Non-pigmented ciliary epithelial cell (primary cell): ENCODE measurements at places on chromosomes 5 and 9.

GRCh38 chr9:107660976-107661375 is 171.4 kb upstream of the KLF4 start:
- no peak for DNase-seq

DNA sequence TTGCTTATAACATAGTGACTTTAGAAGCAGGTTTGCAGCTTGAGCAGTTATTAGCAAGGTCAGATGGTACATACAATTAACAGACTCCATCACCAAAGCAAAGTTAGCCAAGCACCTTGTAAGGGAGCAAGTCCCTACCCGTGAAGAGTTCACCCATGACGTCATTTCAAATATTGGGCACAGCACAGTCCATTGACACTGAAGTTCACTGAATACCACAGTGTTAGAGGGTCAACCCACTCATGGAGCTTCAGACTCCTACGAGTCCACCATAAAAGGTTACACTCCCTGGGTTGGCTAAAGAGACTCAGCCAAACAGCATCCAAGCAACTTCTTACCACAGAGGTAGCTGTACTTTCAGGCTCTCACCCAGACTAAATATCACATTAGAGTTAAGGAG is 77.5 kb downstream of the GALNT10 start:
- no peak for DNase-seq

GRCh38 chr9:79256691-79257213 is 315.0 kb upstream of the TLE4 start:
- DNase-seq, result peak; percentile 40

GRCh38 chr9:131635892-131636291 is 90.6 kb downstream of the PRRT1B start:
- no peak for DNase-seq

DNA sequence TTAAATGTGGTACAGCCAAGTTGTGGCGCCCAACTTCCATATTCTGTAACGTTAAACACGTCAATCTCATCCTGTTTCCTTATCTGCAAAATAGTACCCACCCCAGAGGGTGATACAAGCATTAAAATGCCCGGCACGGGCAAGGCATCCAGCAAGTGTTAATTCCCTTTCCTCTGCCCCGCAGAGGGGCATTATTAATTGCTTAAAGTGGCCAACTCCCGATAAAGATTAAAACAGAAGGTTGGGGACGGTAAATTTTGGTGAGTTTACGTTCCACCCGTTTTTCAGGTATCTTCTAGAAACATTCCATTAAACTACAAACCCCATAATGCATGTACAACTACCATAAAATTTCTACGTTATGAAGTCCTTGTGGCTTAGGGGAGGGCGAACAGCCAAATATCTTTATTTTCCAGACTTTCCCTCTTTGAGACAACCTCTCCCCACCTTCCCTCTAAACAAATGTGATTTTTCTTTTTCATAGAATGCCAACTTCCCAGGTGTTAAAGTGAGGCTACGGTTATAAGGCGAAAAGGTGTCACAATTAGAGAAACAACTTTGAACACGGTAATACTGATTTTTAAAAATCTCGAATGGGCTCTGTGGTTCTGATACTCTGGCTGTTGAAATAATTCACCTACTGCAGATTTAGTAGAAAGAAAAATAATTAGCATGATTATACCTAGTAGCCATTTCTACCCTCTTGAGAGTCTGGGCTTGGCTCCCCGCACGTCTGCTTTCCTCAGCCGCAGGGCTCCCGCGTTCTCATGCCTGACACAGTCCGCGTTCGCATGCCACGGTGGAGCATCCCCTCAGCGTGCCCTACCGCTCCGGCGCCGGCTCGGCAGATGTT is 1.2 kb upstream of the GPBP1 start:
- no peak for DNase-seq

- peak; percentile 28 for DNase-seq
Measured at GRCh38 chr9:77598524-77598923, 49.6 kb downstream of the GNA14 start.

GRCh38 chr5:95283761-95284571 is 928 bp downstream of the MCTP1 start:
- DNase-seq, result no peak

GRCh38 chr5:134964359-134965270 is 3.1 kb upstream of the CATSPER3 start:
- DNase-seq, result no peak

- no peak for DNase-seq
Measured at GRCh38 chr9:107471552-107471951, 18.0 kb downstream of the KLF4 start.

DNA sequence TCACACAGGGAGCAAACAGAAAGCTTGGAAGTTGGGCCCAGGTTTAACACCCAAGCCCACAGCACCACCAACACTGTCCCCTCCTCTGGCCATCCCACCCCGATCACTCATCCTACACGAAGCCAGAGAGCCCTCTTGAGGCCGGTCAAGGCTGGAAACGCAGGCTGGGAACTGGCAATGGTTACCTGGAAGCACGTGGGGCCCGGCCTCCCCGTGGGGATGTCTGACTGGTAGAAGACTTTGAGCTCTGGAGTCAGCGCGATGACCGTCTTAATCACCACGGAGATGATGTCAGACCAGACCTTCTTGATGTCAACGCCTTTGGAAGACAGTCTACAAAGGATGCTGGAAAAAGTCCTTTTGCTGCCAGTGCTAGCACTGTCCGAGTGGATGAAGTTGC is 104.1 kb downstream of the TTLL11 start:
- DNase-seq, result no peak

- no peak for DNase-seq
Measured at GRCh38 chr9:112546149-112547012, 59.8 kb downstream of the KIAA1958 start.
